ENCODE measurements at places on chromosomes 6 and 20. TPM values are rescaled to one million over a fixed set of nuclear protein-coding genes. Genes with fewer than 3 reads are reported as not detected.
A peak's percentile ranks its signal among the peaks of the same experiment; 100 is the strongest.

MED23 gene
- 28.3 TPM for total RNA-seq

GRCh38 chr20:17036541-17036940 is 190.3 kb upstream of the PCSK2 start:
- DNase-seq: peak; percentile 38

ULBP3 gene
- 14.7 TPM for total RNA-seq

DNA sequence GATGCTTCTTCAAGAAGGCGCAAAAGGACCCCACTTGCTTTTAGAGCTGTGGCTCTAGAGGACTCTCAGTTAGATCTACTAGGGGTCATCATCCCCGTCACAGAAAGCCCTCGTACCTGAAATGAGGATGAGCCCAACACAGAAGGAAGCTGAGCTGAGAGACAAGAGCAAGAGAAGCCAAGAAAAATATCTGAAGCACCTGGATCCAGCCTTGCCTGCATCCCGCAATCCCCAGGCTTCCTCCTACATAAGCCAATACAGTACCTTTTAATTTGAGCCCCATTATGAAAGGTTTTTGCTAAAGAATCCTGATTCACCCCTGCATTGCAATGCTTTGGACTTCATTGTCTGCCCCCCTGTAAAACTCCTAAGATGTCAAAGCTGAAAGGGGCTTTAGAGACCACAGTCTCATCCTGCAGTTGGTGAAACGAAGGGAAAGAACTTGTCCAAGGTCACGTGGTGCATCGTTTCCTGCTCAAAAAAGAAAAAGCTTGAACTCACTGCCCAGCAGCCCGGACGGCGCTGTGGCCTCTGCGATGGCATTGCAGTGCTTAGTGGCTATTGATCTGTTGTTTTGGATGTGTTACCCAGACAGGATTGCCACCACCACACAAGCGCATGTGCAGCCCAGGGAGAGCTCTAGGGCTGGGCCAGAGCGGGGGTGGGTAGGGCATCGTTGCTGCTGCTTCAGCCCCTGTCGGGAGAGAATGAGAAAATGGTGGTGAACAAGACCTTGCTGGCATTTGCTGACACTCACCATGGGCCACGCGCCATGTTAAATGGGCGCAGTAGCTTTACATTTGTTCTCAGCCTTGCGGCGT is 28.4 kb downstream of the AAR2 start:
- no peak for DNase-seq

GRCh38 chr20:58330249-58330648 is 20.7 kb downstream of the RAB22A start:
- DNase-seq: no peak

GABRR1 gene
- not detected for total RNA-seq

DNA sequence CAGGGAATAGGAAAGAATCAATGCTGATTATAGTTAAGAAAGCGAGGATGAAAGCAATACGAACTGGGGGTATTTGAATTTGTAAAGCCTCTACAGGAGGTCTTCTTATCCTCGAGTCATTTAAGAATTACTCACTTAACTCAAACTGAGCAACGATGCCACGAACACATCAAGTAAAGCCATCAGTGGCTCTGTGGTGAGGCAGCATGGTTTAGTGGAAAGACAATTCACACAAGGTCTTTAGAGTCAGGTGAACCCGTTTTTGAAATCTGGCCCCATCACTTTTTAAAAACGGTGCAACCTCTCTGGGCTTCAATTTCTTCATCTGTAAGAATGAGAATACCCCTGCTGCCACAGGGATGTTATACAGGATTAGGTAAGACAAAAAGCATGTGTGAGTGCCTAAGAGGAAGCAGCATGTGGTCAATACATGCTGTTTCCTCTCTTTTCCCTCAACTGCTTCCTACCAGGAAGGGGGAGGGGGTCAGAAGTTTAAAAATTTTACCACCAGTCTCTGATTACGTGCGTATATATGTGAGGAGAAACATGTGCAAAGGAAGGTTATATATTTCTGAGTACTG is 162.0 kb downstream of the BTBD9 start:
- DNase-seq: no peak

HSPA12B gene
- not detected for total RNA-seq

- DNase-seq: no peak
These were observed 80.8 kb upstream of the BEND3 start for GRCh38 chr6:107196152-107196551.

DNA sequence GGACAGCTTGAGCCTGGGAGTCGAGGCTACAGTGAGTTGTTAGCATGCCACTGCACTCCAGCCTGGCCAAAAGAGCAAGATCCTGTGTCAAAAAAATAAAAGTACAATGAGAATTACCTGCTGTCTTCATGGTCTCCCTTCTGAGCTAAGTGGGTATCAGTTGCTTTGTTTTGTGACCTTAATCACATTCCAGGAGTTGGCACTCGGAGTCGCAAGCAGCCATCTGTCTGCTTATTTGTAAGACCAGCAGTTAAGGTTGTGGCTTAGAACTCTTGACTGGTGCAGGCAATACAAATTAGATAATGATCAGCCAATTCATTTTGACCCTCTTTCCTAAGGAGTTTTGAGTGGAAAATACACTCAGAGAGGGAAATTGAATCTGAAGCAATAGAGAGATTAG is 114.0 kb downstream of the MYO6 start:
- no peak for DNase-seq

DNA sequence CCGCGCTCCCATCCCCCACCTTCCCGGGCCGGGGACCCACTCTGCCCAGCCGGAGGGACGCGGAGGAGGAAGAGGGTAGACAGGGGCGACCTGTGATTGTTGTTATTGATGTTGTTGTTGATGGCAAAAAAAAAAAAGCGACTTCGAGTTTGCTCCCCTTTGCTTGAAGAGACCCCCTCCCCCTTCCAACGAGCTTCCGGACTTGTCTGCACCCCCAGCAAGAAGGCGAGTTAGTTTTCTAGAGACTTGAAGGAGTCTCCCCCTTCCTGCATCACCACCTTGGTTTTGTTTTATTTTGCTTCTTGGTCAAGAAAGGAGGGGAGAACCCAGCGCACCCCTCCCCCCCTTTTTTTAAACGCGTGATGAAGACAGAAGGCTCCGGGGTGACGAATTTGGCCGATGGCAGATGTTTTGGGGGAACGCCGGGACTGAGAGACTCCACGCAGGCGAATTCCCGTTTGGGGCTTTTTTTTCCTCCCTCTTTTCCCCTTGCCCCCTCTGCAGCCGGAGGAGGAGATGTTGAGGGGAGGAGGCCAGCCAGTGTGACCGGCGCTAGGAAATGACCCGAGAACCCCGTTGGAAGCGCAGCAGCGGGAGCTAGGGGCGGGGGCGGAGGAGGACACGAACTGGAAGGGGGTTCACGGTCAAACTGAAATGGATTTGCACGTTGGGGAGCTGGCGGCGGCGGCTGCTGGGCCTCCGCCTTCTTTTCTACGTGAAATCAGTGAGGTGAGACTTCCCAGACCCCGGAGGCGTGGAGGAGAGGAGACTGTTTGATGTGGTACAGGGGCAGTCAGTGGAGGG is 2.8 kb downstream of the SOX4 start:
- peak; percentile 56 for DNase-seq

DNA sequence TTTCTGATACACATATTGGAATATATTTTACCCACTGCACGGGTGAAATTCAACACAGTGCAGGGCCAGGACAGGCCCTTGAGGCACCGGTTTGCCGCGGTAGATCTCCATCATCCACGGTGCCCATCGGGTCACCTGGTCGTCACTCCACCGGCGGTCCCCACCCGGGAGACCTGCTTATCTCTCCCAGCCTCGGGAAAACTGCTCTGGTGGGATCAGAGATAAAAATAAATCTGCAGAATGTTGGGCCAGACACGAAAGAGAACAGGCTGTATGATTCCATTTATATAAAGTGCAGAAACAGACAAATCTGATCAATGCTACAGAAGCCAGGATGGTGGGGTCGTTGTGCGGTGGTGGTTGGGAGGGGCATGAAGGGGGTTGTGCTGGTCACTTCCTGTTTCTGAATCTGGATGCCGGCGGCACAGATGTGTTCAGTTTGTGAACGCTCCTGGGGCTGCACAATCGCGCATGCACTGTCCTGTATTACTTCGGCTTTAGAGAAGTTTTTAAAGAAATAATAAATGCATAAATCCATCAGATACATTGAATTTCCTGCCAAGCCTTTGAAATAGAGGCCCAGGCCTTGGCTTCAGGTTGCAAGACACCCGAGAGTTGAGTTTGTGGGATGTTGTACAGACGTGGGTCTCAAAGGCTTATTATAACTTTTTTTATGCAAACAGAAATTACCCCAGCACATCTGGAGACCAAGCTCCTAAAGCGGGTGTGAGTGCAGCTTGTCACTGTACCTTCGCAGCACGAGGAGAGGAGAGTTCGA is 54.3 kb downstream of the ANKRD60 start:
- no peak for DNase-seq

MYMX gene
- total RNA-seq: not detected

GRCh38 chr6:106287215-106287614 is 38.3 kb downstream of the ATG5 start:
- peak; percentile 31 for DNase-seq

Data from astrocyte (in vitro differentiated cells and primary cell).